ENCODE measurements at places on chromosomes 6 and 20. TPM values are rescaled to one million over a fixed set of nuclear protein-coding genes. Genes with fewer than 3 reads are reported as not detected.

GRCh38 chr6:167856474-167856873 is 29.8 kb downstream of the AFDN start:
- DNase-seq = no peak

DNA sequence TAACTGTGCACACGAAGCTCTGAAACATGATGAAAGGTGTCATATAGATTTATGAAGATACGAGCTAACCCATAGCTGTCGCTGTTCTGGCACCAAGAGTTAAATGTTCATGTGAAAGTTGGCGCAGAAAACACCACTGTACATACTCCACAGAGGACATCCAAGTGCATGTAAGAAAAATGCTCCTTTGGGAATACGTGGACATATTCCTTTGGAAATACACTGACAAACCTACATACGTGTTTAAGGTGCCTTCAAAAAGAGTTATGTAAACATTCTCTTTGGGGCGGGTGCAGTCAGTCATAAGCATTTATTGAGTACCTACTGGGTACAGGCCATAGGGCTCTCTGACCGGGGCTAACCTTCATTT is 723 bp upstream of the ARID1B start:
- DNase-seq = peak; percentile 84

- peak; percentile 37 for DNase-seq
These were observed 169.7 kb downstream of the HAO1 start for GRCh38 chr20:7770578-7770977.

GRCh38 chr6:147392917-147393625 is 115.4 kb upstream of the SAMD5 start:
- DNase-seq = no peak

- peak; percentile 34 for DNase-seq
These were observed 45.4 kb upstream of the ECI2 start for GRCh38 chr6:4180652-4181255.

DNA sequence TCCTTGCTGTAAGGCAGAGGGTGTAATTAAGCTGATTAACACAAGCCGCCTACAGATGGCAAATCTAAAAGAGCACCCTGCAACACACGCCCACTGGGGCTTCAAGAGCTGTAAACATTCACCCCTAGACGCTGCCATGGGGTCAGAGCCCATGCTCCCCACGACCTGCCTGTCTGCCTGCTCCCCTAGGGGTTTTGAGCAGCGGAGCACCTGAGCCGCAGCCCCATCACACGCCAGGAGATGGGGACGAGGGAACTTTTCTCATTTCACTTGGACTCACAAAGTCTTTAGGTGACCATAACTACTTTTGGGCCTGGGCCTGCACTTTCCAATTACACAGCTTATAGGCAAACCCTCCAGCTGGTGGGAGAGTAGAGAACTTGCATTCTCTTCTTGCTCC is 99.0 kb upstream of the SOX4 start:
- DNase-seq = no peak

TNFAIP3 gene
- total RNA-seq = 95.1 TPM

GRM1 gene
- total RNA-seq = 0.12 TPM

All from lung (tissue), 17 donors.